Sigmoid colon (tissue), 7 donors: ENCODE measurements at places on chromosomes 4 and X. TPM values are rescaled to one million over a fixed set of nuclear protein-coding genes. Genes with fewer than 3 reads are reported as not detected.

The TRIM75 gene
- not detected for polyA plus RNA-seq

The ZNF185 gene
- polyA plus RNA-seq: 4.2 TPM

The PROM1 gene
- polyA plus RNA-seq: 5.8 TPM

The DSPP gene
- polyA plus RNA-seq: not detected

The MAGEB5 gene
- not detected for polyA plus RNA-seq

The GJB1 gene
- 16.2 TPM for polyA plus RNA-seq

The CDS1 gene
- 6.9 TPM for polyA plus RNA-seq

The LSM6 gene
- polyA plus RNA-seq: 78.9 TPM

The COL25A1 gene
- polyA plus RNA-seq: not detected

The CXXC4 gene
- polyA plus RNA-seq: 0.46 TPM

The ACOX3 gene
- polyA plus RNA-seq: 8.4 TPM

The RGN gene
- polyA plus RNA-seq: 0.60 TPM

The KLF3 gene
- polyA plus RNA-seq: 64.0 TPM

The SUPT20HL1 gene
- not detected for polyA plus RNA-seq

The CFP gene
- 7.0 TPM for polyA plus RNA-seq

The SRPX gene
- 48.7 TPM for polyA plus RNA-seq

The GABRE gene
- polyA plus RNA-seq: 0.60 TPM

The CXCL3 gene
- polyA plus RNA-seq: 82.2 TPM

The STK26 gene
- 18.7 TPM for polyA plus RNA-seq

The TLR6 gene
- polyA plus RNA-seq: 3.2 TPM

The LPAR4 gene
- polyA plus RNA-seq: 1.2 TPM
